Activated T-cell treated with anti-CD3 and anti-CD28 coated beads for 48 hours (primary cell): ENCODE measurements at places on chromosomes 4 and X.

DNA sequence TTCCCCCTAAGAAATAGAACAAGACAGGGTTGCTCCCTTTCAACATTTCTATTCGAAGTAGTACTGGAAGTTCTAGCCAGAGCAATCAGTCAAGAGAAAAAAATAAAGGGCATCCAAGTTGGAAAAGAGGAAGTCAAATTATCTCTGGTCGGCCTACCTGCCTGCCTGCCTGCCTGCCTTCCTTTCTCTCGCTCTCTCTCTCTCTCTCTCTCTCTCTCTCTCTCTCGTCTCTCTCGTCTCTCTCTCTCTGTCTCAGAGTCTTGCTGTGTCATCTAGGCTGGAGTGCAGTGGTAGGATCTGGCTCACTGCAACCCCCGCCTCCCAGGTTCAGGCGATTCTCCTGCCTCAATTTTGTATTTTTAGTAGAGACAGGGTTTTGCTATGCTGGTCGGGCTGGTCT, 42.9 kb downstream of the CCKAR start:
- DNase-seq = no peak

GRCh38 chr4:173802662-173803022, 272.6 kb upstream of the HAND2 start:
- no peak for DNase-seq

DNA sequence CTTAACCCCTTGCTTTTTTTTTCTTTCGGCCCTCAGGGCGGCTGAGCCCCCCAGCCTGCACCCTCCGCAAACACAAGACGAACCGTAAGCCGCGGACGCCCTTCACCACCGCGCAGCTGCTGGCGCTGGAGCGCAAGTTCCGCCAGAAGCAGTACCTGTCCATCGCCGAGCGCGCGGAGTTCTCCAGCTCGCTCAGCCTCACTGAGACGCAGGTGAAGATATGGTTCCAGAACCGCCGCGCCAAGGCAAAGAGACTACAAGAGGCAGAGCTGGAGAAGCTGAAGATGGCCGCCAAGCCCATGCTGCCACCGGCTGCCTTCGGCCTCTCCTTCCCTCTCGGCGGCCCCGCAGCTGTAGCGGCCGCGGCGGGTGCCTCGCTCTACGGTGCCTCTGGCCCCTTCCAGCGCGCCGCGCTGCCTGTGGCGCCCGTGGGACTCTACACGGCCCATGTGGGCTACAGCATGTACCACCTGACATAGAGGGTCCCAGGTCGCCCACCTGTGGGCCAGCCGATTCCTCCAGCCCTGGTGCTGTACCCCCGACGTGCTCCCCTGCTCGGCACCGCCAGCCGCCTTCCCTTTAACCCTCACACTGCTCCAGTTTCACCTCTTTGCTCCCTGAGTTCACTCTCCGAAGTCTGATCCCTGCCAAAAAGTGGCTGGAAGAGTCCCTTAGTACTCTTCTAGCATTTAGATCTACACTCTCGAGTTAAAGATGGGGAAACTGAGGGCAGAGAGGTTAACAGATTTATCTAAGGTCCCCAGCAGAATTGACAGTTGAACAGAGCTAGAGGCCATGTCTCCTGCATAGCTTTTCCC, 3.4 kb downstream of the MSX1 start:
- DNase-seq = no peak

- DNase-seq = no peak
Observed at GRCh38 chrX:48489892-48490291, 13.9 kb downstream of the FTSJ1 start.

DNA sequence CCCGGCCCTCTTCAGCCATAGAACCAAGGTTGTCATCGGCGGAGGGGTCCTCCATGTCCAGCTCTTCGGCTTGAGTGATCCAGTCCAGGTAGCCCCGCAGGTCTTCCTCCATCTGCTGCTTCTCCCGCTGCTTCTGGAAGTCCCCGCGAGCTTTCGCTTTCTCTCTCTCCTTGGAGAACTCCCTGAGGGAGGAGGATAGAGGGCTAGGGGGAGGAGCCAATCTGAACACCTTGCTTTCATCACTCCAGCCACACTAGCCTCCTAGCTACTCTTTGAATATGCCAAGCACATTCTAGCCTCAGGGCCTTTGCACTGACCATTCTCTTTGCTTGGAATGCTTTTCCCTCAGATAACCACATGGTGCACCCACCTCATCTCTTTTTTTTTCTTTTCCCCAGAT, 6.2 kb downstream of the CACNA1F start:
- DNase-seq = no peak

DNA sequence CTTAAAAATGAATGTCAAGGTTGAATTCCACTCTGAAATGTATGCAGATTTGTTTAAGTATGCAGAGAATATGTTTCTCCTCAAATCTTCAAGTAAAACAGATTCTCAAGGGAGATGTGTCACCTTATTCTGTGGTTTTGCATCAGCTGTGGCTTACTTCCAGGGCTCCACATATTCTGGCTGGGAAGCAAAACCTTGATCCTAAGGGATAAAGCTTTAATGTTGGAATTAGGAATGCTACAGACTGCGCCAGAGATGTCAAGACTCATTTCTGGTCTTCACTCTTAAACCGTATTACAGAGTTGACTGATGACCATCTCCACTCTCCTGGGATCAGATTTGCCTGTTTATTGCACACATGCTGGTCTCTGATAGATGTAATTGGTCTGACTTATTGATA, 143.9 kb upstream of the DIPK2B start:
- no peak for DNase-seq

DNA sequence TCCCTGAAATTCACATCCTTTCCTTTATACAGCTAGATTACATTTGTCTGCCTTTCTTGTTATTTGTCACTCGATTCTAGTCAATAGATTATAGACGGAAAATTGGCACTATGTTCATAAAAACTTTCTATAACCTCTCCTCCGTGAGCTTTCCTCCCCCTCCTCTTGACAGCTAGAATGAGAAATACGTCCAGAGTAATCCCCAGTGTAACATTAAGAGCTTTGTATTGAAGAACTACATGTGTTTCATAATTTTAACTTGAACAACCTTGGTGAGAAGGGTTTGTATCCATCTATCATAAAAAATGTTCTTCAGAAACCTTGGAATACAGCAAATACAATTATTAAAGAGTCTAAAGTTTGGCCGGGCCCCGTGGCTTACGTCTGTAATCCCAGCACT, 1707.4 kb downstream of the PCDH7 start:
- no peak for DNase-seq

DNA sequence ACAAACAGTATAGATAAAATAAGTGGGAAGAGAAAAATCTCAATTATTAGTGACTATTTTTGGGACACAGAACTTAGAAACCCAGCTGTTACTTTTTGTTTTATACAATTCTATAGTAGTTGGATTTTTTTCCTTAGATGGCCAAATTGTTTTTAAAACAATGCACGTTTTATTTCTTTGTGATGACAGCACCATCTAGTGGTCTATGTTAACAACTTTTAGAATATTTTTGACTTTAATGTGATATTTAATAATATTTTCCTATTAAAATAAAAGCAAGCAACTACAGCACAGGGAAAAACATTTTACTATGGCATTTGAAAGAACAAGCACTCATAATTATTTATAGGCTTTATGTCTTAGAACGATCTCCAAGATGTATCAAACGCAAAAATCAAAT, 5.6 kb upstream of the SMIM31 start:
- DNase-seq = no peak

- no peak for DNase-seq
Observed at GRCh38 chr4:165461159-165461821, 82.5 kb downstream of the CPE start.

- DNase-seq = no peak
Observed at GRCh38 chr4:152682143-152682941, 2.5 kb upstream of the TMEM154 start.
